Psoas muscle (tissue), 8 donors: ENCODE measurements at places on chromosomes 12 and 14.

GRCh38 chr12:92362785-92363184, 217.1 kb upstream of the BTG1 start:
- peak overlapping the region; percentile 2 for H3K27ac ChIP-seq
- H3K36me3 ChIP-seq = no peaks in the 10 kb centered on the region
- no peaks in the 10 kb centered on the region for H3K4me1 ChIP-seq
- DNase-seq = no peak
- H3K4me3 ChIP-seq = no peak overlapping the region

- H3K36me3 ChIP-seq = no peaks in the 10 kb centered on the region
- H3K27ac ChIP-seq = no peak overlapping the region
- H3K27me3 ChIP-seq = no peaks in the 10 kb centered on the region
- no peak for DNase-seq
- no peaks in the 10 kb centered on the region for H3K4me1 ChIP-seq
- no peak overlapping the region for H3K4me3 ChIP-seq
Measured at GRCh38 chr12:58584880-58585279, 335.4 kb downstream of the LRIG3 start.

DNA sequence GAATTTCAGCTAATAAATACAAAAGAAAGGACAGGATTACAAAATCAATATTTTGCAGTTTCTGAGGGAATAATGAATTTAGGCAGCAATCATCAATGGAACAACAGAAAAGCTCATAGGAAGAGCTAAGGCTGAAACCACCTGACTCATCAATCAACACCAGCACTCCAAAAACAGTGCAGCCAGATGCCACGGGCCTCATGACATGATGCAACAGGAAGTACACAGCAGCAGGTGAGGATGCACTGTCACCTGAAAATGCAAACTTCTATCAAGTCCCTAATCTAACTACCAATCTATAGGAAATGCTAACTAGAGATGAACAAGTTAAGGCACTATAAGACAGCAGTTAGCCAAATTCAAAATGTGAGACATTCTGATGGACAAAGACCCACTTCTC, 21.7 kb downstream of the GNS start:
- no peak overlapping the region for H3K4me3 ChIP-seq
- no peaks in the 10 kb centered on the region for H3K27me3 ChIP-seq
- H3K36me3 ChIP-seq = peaks cover 18% of the 10 kb centered on the region
- H3K27ac ChIP-seq = no peak overlapping the region
- DNase-seq = no peak
- H3K4me1 ChIP-seq = peaks cover 9% of the 10 kb centered on the region

DNA sequence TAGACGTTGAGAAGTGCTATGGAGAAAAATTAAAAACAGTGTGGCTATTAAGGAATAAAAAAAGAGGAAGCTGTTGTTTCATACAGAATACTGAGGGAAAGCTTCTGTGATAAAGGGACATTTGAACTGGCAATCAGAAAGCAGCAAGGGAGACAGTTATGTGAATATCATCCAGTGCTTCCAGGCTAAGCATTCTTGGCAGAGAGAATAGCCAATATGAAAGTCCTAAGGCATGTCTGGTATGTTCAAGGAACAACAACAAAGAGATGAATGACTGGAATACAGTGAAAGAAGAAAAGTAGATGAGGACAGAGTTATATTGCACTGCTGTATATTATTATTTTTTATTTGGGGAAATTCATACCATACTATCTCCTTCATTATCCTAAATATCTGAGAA, 23.9 kb downstream of the SCAF11 start:
- no peaks in the 10 kb centered on the region for H3K36me3 ChIP-seq
- no peaks in the 10 kb centered on the region for H3K27me3 ChIP-seq
- no peak overlapping the region for H3K27ac ChIP-seq

DNA sequence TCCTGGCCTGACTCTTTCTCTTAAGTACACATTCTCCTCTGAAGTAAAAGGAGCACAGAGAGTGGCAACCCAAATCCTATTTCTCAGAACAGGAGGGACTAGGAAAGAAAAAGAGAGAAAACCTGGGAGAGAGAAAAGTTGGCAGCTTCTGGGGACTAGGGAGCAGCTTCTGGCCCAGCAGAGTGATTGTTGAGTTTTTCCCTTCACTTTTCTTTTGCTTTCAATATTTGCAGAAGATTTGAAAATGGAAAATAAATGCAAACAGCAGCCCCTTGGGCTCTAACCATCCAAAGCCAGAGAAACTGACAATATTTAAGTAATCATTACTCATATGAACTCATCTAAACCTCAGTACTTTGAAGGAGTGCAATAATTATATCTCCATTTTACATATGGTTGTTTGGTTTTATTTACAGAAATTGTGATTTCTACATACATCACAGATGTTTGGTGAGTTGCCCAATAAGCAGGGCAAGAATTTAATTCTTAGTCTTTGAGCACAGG, 28.8 kb upstream of the IGF1 start:
- no peak overlapping the region for H3K4me3 ChIP-seq
- H3K27ac ChIP-seq = no peak overlapping the region
- H3K4me1 ChIP-seq = no peaks in the 10 kb centered on the region
- no peaks in the 10 kb centered on the region for H3K27me3 ChIP-seq
- no peaks in the 10 kb centered on the region for H3K36me3 ChIP-seq

DNA sequence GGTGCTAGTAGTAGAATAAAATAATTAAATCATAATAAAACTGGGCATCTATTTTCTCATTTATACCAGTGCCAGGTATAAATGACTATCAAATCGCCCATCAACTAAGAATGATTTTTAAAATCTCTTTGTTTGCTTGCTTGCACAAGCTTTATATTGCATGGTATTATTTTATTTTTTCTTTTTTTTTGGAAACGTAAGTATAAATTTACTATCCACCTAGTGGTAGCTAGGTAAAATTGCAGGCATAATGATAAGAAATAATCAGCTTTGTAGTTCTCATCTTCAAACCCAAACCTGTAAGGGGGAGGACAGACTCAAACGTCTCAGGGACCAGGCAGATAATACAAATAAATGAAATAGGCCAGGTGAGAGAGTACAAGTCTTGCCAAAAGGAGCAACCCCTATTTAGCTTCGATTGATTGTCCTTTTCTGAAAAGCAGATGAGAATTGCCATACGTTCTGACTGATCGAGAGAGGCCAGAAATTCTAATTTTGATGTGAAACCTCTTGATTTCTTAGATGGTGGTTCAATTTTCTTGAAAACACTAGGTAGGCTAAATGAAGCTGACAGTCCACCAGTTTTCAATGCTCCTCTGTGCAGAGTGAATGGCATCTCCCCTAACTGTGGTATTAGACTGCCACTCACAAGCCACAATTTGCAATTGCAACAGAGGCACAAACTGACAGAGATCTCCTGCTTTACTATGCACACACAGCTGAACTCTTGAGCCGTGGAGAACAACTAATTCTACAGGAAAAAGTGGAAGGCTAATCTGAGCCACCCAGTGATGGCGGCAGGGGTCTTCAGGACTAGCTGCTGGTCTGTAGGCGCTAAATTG, 189.3 kb downstream of the DACT1 start:
- no peak overlapping the region for H3K27ac ChIP-seq
- no peak for DNase-seq
- no peak overlapping the region for H3K4me3 ChIP-seq
- no peaks in the 10 kb centered on the region for H3K36me3 ChIP-seq
- H3K27me3 ChIP-seq = no peaks in the 10 kb centered on the region

DNA sequence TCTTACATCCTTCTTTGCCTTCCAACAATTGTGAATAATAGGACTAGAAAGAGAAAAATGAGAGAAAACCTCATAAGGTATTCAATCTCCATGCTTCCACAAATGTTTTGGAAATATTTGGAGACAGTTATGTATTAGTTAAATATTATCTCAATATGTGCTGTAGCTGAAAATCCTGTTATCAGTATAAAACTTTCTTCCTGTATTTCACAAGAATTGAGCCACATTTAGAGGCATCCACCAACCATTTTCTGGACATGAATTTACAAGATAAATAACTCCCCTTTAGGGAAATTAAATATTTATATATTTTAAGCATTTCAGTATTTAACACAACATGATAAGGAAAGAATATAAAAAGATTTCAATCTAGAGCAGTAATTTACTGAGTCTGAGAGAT, 200.3 kb downstream of the GPHN start:
- no peaks in the 10 kb centered on the region for H3K4me1 ChIP-seq
- no peaks in the 10 kb centered on the region for H3K36me3 ChIP-seq
- no peaks in the 10 kb centered on the region for H3K27me3 ChIP-seq
- H3K27ac ChIP-seq = no peak overlapping the region

GRCh38 chr14:77125281-77125801, 16.2 kb downstream of the ZDHHC22 start:
- H3K4me3 ChIP-seq = peak overlapping the region; percentile 65
- H3K27ac ChIP-seq = no peak overlapping the region
- DNase-seq = no peak
- H3K4me1 ChIP-seq = peaks cover 39% of the 10 kb centered on the region

DNA sequence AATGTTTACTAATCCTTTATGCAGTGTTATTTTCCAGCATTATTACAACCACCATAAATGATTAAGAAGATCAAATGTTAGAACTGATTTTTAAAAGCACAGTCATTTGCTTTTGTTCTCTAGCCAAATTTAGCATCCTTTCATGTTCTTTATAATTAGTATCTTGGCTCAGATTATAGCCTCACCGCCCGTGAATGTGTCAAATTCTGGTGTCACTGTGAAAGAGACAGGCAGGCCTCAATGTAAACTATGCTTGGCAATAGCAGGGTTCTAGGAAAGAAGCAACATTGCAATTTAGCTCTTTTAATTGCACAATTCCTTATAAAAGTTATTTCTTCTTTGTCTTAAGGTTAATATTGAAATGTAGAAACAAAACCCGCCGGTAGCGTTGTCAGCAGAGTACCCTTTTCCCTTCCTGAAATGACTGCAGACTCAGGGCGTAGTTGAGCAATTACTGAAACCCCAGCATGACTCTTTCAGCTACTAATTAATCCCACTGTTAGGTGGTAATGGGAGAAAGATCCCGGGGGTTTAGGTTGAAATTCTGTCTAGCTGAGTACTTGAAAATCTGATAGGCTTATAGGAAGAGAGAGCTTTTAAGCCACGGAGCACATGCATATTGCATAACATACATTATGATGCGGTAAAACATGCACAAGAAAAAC, 1600.5 kb upstream of the SEL1L start:
- H3K27ac ChIP-seq = no peak overlapping the region
- no peaks in the 10 kb centered on the region for H3K27me3 ChIP-seq
- no peak overlapping the region for H3K4me3 ChIP-seq
- no peak for DNase-seq

DNA sequence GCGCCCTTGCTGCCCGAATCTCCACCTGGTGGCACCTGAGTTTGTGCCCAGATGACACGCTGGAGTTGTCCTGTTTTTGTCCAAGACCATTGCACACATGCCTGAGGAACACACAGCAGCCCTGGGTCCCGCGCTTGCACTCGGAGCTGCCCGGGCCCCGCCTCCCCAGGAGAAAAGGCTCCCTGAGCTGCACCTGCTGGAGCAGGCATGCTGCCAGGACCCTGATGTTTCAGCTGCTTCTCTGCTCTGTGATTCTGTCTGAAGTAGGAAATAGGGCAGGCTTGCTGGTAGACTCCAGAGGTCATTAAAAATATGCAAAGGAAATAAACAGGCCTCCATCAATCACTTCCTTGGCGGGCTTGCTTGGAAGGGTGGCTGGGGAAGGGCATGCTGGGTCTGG, 271.6 kb downstream of the CACNA1C start:
- no peaks in the 10 kb centered on the region for H3K27me3 ChIP-seq
- DNase-seq = peak; percentile 60
- H3K36me3 ChIP-seq = no peaks in the 10 kb centered on the region
- no peak overlapping the region for H3K4me3 ChIP-seq

GRCh38 chr12:53053218-53054111, 3.6 kb downstream of the TNS2 start:
- H3K4me1 ChIP-seq = peaks cover 52% of the 10 kb centered on the region
- DNase-seq = no peak
- peak overlapping the region; percentile 97 for H3K27ac ChIP-seq
- no peaks in the 10 kb centered on the region for H3K36me3 ChIP-seq

DNA sequence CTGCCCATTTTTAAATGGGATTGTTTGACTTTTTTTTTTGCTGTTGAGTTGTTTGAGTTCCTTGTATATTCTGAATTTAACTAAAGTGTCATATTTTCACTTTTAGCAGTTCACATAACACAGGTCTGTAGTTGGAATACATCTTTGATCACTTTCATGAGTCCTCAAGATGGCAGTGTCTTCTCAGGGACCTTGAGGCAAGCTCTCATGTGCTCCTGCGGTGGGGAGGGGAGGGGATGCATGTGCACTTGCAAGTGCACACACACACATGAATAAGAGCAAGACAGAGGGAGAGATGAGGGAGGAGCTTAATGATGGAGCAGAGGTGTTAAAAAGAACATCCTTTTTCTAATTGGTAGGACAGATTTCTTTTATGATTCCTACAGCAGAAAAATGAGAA, 291.4 kb upstream of the OR4E1 start:
- H3K4me3 ChIP-seq = no peak overlapping the region
- H3K36me3 ChIP-seq = no peaks in the 10 kb centered on the region
- H3K27me3 ChIP-seq = no peaks in the 10 kb centered on the region
- no peaks in the 10 kb centered on the region for H3K4me1 ChIP-seq

GRCh38 chr12:79707830-79708229, 17.1 kb upstream of the PAWR start:
- no peaks in the 10 kb centered on the region for H3K4me1 ChIP-seq
- DNase-seq = no peak
- H3K36me3 ChIP-seq = no peaks in the 10 kb centered on the region
- H3K27ac ChIP-seq = no peak overlapping the region
- no peaks in the 10 kb centered on the region for H3K27me3 ChIP-seq
- no peak overlapping the region for H3K4me3 ChIP-seq

DNA sequence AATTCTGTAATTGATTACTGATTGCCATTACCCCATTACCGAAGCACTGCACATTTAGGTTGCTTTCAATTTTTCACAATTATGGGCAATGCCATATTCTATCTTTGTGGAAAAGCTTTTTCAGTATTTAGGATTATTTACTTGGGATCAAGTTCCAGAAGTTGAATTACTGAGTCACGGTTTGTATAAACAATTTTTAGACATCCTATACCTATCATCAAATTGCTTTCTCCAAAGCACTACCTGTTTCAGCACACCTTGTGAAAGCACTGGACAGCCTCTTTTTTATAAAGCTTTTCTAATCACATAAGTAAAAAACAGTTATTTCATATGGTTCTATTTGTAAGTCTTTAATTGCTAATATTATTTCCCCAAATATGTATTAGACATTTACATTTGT, 221.5 kb upstream of the CAND1 start:
- no peak for DNase-seq
- no peaks in the 10 kb centered on the region for H3K27me3 ChIP-seq
- H3K4me3 ChIP-seq = no peak overlapping the region
- H3K27ac ChIP-seq = no peak overlapping the region
- no peaks in the 10 kb centered on the region for H3K36me3 ChIP-seq
